Globus pallidus (tissue), 1 donor: ENCODE measurements at places on chromosomes 2 and 18.

DNA sequence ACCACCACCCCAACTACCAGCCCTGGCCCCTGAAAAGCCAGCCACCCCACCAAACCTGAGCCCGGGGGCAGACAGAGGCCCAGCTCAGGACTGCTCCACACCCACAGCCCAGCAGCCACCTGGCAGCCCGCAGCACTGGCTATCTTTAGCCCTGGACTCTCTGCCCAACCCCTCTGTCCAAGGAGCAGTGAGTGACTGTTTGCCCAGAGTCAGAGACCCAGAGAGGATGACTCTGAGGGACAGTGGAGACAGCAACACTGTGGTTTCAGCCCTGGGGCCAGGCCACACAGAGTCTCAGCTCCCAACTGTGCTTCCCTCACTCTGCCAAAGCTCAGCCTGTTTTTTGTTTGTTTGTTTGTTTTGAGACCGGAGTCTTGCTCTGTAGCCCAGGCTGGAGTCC lies 32.6 kb downstream of the BIN1 start:
- no peak for DNase-seq

DNA sequence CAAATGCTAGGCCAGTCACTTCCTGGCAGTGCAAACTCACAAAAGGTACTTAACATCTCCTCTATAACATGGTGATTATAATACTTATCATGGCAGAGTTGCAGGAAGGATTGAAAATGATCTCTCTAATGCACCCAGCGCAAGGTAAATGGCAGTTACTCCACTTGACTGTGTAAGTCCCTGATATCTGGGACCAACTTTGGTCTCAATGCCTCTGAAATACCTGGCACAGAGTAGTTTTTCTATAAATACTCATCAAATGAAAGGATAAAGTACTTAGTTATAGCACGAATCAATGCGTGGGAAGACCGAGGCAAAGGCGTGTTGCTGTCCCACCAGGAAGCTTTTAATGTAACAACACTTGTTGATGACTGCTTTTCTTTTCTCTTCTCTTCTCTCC lies 24.8 kb downstream of the LRRC30 start:
- DNase-seq, result no peak

DNA sequence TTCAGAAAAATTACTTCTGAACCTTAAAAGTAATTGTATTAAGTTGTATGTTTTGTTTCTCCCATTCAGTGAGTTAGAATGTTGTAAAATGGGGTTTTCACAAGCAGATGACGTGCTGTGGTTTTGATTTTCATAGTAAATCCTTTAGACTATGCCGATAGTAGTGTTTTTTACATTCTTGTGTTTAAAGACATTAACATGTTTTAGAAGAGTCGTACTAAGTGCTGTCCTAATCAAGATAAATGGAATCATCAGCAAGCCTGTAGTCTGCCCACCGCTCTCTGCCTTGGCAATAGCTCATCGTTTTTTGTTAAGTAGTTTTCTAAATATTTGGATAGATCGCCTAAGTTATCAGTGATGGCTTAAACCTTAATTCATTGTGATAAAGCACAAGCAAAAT lies 21.5 kb downstream of the PKP4 start:
- no peak for DNase-seq

- DNase-seq, result peak; percentile 25
Measured at GRCh38 chr2:60998628-60999545, 18.6 kb upstream of the PEX13 start.

- DNase-seq, result no peak
Measured at GRCh38 chr2:241629762-241630435, 7.1 kb downstream of the THAP4 start.
